Suppressor macrophage treated with lipopolysaccharide for 4 hours (primary cell): ENCODE measurements at places on chromosomes 6 and 20.

DNA sequence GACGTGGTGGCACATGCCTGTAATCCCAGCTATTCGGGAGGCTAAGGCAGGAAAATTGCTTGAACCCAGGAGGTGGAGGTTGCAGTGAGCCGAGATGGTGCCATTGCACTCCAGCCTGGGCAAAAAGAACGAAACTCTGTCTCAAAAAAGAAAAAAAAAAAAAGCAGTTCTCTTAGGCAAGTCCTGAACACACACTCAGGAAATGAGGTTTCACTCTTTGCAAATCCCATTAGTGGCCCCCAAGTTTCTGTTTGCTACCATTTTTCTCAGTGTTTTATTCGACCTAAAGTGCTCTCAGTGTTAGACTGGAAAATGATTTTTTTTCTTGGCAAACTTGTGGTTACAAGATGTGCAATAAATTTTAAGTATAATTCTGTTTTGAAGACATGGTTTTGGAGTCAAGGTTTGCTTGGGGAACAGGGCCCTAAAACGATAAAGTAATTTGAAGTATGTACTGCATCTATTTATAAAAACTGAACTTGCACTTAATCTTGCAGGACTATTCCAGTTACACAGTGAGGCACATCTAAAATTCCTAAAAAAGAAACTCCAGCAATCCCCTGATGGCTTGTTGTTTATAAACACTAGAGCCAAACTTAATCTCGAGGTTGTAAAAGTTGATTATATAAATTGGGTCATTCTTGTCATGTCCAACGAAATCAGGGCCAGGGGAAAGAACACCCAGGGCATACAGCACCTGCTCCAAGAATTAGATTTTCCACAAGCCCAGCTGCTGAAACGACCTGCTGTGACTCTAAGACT is 42.6 kb downstream of the MAP1LC3A start:
- no peak for DNase-seq

DNA sequence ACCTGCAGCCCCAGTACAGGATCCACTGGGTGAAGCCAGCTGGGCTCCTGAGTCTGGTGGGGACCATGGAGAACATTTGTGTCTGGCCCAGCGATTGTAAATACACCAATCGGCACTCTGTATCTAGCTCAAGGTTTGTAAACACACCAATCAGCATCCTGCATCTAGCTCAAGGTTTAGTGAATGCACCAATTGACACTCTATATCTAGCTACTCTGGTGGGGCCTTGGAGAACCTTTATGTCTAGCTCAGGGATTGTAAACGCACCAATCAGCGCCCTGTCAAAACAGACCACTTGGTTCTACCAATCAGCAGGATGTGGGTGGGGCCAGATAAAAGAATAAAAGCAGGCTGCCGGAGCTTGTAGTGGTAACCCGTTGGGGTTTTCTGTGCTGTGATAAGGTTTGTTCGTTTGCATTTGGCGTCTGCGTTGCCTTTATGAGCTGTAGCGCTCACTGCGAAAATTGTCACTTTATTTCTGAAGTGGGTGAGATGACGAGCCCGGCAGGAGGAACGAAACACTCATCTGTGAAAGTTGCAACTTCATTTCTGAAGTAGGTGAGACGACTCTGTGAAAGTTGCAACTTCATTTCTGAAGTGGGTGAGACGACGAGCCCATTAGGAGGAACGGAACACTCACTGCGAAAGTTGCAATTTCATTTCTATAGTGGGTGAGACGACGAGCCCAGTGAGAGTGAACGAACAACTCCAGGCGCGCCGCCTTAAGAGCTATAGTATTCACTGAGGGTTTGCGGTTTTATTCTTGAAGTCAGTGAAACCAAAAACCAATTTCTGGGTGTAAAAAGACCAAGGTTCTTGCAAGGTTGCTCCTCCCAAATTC is 31.1 kb downstream of the SERPINB6 start:
- DNase-seq, result peak; percentile 93

- DNase-seq, result no peak
Observed at GRCh38 chr6:65745614-65746013, 38.6 kb upstream of the EYS start.

GRCh38 chr6:40484066-40484465 is 103.1 kb downstream of the LRFN2 start:
- DNase-seq, result no peak

DNA sequence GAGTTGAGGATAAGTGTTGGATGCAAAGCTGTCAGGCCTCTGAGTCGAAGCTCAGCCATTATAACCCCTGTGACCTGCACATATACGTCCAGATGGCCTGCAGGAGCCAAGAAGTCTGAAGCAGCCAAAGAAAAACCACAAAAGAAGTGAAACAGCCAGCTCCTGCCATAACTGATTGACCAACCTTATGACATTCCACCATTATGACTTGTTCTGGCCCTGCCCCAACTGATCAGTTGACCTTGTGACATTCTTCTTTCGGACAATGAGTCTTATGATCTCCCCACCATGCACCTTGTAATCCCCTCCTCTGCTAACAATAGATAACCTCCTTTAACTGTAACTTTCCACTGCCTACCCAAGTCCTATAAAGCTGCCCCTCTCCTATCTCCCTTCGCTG is 133.7 kb upstream of the AGPAT4 start:
- DNase-seq, result peak; percentile 26
